Effector memory CD4-positive, alpha-beta T cell (primary cell): ENCODE measurements at places on chromosomes 11 and 22.

DNA sequence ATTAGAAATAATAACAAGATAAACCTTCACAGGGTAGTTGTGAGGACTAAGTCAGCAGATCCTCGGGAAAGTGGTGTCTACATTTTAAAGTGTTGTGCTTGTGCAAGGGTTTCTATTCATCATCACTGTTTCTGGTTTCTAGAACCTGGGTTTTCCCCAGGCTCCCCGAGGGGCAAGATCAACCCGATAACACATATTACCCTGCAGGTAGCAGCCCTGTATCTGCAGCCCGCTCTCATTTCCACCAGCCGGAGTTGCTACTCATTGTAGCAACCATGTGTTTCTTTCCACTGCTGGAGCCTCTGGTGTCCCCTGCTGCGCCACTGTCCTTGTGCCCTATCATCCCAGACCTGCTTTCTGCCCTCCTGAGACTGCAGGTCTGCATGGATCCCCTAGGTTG lies 67.0 kb downstream of the MIAT start:
- no peak for DNase-seq

DNA sequence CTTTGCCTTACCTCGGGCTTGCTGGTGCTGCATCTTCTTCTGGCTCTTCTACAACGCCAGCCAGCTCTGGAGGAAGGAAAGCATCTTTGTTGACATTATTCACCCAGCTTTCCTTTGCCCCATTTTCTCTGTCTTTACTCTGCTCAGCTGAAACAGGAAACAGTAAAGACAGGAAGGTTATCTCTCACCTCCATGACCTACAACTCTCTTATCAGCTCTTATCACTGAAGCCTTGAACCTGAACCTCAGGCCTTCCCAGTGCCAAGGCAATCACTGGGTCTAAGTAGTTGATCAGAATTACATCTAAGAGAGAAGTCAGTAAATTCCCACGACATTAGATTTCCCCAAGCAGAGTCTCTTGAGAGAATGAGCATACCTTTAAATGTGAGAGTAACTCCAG lies 59.6 kb upstream of the CCDC89 start:
- no peak for DNase-seq

- DNase-seq = no peak
Measured at GRCh38 chr11:72493426-72494108, 59.2 kb upstream of the CLPB start.

DNA sequence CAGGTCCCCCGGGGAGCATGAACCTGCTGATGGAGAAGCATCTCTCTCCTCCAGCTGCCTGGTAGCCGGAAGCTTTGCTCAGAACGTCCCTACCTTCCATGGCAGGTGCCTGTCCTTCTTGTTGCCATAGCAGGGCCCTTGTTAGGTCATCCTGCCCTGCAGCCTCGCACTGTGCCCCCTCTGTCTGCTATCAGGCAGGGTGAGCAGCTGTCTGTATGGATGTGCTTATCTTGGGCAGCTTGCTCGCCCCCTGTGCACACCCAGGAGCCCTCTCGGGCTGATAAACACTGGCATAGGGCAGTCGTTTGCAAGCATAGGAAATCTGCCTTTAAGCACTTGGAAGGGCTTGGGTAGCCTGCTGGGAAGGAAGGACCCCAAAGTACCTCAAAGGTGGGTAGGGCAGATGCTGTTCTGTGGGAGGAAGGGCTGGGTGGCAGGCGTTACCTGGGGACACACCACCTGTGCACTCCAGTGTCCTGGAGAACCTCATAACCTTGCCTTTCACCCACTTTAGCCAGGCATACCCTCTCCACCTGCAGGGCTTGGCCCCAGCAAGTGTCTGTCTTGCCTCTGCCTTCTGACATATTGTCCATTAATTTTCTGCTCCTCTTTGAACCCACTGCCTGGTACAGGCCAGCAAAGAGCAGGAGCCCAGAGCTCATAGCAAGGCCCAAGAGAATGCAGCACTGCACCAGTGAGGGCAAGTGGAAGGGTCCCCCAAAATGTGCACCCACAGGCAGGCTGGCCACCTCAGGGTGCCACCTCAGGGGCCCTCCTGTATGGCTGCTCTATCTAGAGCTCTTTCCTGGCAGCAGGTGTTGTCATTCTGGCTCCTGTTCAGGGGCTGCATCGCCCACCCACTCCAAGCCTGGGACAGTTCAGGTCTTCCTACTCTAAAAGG lies 8.0 kb upstream of the COMT start:
- DNase-seq = no peak

- DNase-seq = no peak
Measured at GRCh38 chr11:71204294-71204693, 48.1 kb downstream of the SHANK2 start.

DNA sequence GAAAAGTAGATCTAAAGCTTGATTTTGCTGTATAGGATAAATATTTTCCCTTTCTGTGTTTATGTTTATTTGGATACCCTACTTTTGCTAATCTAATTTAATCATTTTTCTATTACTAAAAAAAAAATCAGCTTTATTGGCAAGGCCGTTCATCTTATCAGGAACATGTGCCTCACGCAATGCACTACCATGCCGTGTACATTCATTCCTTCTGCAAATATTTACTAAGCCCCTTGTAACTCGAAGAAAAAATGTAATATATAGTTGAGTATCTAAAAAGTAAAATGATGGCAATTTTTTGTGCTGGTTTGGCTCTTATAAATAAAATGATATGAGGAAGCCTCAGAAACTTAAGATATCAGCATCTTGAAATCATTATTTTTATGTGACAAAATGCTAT lies 8.9 kb downstream of the UVRAG start:
- no peak for DNase-seq

DNA sequence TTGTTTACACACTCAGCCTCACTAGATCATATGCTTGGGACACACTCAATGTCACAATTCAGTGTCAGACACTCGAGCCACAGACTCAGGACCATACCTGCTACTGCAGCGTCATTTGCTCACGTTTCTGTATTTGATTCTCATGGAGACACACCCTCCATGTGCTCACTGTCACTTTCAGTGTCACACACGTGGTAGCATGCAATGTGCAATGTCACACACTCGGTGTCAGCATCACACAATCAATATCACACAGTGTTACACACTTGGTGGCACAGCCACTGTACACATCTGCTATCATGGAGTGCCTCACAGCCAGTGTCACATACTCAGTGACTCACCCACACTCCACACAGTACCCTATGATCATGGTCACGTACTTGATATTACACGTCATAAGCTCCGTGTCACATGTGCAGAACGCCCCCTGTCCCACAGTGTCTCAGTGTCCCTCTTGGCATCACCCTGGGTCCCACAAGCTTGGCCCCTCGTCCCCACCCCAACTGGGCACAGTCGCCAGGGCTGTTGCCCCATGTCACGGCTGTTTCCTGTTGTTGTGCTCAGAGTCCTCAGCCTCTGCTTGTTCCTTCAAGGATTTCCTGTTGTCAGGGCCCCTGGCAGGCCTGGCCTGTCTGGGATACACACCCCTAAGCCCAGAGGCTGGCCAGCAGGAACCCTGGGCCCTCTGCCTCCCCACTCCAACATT lies 49.6 kb downstream of the PDE2A start:
- DNase-seq = no peak

DNA sequence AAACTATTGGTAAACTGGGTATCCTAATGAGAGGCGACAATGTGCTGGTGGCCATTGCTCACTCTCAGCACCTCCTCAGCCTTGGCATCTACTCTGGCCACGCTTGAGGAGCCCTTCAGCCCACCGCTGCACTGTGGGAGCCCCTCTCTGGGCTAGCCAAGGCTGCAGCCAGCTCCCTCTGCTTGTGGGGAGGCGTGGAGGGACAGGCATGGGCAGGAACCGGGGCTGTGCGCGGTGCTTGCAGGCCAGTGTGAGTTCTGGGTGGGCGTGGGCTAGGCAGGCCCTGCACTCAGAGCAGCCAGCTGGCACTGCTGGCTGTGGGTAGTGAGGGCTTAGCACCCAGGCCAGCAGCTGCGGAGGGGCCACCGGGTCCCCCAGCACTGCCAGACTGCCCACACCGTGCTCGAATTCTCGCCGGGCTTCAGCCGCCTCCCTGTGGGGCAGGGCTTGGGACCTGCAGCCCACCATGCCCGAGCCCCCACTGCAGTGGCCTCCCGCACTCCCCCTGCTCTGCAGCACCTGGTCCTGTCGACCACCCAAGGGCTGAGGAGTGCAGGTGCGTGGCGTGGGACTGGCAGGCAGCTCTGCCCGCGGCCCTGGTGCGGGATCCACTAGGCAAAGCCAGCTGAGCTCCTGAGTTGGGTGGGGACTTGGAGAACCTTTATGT lies 575.9 kb upstream of the ANO3 start:
- DNase-seq = no peak

DNA sequence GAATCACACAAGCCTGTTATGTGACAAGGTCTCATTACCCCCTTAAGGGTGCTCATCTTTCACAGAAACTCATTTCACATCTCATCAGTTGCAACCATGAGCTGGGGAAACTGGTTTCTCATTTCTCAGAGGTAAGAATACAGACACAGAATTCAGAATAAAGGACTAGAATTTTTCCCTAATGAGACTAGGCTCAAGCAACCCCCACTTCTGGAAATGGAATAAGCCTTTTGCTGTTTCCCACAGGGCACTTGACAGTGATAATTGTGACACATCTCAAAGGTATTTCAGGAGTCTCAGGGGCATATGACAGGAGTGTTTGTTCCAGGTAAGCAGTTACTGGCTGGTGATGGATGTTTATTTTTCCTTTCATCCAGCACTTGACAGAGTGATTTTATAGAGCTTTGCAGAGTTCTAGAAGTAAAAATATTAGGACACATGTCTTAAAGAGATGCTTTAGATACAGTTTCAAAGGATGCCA lies 112.9 kb upstream of the DDI1 start:
- DNase-seq = no peak

GRCh38 chr11:35326266-35326879 lies 93.0 kb downstream of the SLC1A2 start:
- DNase-seq = no peak

GRCh38 chr22:19706661-19707151 lies 7.6 kb upstream of the SEPTIN5 start:
- DNase-seq = no peak

DNA sequence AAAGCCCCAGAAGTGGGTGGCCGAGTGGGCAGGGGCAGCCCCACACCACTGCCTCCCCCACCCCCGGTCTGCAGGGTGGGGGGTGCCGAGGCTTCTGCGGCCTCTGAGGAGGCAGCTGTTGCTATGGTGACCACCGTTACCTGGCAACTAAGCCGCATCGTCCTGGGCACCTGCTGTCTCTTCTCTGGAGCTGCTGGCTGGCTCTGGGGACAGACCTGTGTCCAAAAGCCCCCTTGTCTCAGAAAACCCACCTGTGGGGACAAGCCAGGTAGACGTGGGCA lies 79.9 kb upstream of the PRR5 start:
- DNase-seq = peak; percentile 32

- DNase-seq = no peak
Measured at GRCh38 chr11:35327829-35328228, 91.5 kb downstream of the SLC1A2 start.

DNA sequence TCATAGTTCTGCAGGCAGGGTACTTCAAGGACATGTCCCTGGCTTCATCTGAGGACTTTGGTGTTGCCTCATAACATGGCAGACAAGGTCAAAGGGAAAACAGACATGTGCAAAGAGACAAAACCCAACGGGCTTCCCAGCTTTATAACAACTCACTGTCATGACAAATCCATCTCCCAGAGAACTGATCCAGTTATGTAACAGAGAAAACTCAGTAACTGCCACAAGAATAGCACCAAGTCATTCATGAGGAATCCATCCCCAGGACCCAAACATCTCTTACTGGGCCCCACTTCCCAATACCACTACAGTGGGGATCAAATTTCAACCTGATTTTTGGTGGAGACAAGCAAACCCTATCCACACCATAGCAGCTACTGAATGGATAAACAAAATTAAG lies 13.0 kb downstream of the OR52N4 start:
- no peak for DNase-seq

DNA sequence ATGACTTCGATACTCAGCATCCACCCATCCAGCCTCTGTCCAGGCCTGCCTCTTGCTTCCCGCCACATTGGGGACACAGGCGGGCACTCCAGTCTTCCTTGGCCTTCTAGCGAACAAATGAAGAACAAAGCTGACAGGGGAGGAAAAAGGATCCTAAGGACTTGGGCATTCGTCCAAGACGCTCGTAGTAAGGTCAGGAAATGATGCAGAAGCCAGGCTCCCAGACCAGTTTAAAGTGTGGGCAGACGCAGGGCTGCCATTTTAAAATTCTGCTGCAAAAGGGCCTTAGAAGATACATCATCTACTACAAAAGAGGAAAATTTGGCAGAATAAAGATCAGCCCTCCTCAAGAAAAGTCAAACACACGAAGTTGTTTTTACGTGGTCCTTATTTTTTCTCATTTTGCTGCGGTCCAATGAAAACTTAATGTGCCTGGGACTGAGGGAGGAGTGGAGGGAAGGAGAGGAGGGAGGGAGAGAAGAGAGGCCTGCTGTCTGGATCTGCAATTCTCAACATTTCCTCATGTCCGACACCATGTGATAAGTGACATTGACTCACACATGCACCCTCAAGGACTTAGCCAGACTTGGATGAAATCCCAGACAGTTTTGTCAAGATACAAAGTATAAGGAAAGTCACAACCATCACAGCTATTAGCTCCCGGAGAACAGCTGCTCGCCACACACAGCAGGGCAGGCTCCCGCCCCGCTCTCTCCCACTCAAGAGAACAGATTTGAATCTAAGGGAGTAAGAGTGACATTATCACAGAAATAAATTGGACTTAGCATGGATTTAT lies 5.7 kb downstream of the DNAL4 start:
- no peak for DNase-seq

DNA sequence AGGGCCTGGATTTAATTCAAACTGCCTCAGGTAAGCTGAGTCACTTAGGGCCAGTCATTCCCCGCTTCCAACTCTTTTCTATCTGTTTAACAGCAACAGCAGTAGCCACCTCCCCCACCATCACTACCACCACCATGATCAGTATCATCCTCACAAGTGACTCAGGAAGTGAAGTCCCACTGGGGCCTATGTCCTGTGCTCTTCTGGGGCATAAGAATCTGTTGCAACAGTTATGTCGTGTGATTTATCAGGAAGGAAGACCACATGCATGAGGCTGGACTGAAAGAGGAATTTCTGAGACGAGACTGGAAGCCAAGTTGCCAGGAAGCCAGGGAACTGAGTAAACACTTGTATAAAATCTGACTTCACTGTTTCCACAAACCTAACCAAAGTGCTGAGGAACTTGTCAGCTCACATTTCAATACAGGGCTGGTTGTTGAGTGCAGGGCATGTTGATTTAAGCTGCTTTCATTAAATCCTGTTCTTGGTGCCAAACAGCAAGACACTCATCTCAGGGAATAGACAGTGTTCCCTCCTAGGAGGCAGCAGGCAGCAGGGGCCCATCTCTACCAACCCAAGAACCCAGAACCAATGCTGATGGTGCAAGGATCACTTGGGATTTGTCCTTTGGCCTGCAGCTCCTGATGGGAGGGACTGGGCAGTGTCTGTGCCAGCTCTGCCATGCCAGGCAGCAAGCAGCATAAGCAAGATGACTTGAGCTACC lies 226.7 kb upstream of the NARS2 start:
- DNase-seq = no peak

- DNase-seq = no peak
Measured at GRCh38 chr11:18536209-18536608, 9.5 kb upstream of the TSG101 start.
